ENCODE measurements at places on chromosomes 3 and 15. TPM values are rescaled to one million over a fixed set of nuclear protein-coding genes. Genes with fewer than 3 reads are reported as not detected.

FOXB1 gene
- not detected for total RNA-seq

BFSP2 gene
- not detected for total RNA-seq

EXD1 gene
- not detected for total RNA-seq

DUOX2 gene
- 0.39 TPM for total RNA-seq

PSTPIP1 gene
- 7.1 TPM for total RNA-seq

IQCB1 gene
- total RNA-seq, result 15.4 TPM

RASGRF1 gene
- total RNA-seq, result 0.24 TPM

SI gene
- total RNA-seq, result not detected

ADAMTSL3 gene
- not detected for total RNA-seq

SCN11A gene
- not detected for total RNA-seq

FETUB gene
- total RNA-seq, result 0.07 TPM

FAM227B gene
- 2.5 TPM for total RNA-seq

CAMK2N2 gene
- total RNA-seq, result 0.42 TPM

GOLGA6A gene
- total RNA-seq, result not detected

DNA sequence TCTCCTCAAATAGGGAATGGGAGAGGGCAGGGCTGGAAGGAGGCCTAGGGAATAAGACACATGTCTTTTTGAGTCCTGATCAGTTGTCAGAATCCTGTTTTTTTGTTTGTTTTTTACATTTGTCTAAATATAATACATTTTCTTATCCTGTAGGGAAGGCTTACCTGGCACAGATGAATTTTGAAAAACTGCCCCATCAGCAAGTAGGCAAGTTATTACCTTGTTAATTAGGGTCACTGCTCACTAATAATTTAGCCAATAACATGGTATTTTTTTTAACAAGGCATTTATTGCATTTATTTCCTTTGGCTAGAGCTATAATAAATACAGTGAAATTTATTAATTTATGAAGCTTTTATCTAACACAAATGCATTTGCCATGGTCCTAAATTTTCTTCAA is 423.2 kb upstream of the ONECUT1 start:
- DNase-seq, result no peak

GRCh38 chr3:27138005-27138404 is 231.2 kb downstream of the NEK10 start:
- DNase-seq, result no peak

DNA sequence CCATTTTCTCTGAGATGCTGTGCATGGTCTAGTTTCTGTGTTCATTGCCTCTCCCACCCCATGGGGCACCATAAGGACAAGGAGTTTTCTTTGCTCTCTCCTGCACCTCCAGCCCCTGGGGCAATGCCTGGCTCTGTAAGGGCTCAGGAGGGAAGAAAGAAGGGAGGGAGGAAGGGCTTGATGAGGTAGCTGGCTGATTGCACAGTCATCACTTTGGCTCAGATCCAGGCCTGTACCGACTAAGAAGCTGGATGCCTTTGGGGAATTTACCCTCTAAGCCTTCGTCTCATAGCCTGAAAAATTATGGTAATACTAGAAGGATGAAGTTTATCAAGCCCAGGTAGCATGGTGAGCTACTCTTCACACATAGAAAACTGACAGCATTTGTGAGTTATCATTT is 382.9 kb downstream of the GABRG3 start:
- peak; percentile 17 for DNase-seq

GRCh38 chr3:60998858-60999257 is 252.4 kb downstream of the FHIT start:
- DNase-seq, result no peak

GRCh38 chr15:92934716-92935115 is 34.6 kb downstream of the CHD2 start:
- DNase-seq, result no peak

DNA sequence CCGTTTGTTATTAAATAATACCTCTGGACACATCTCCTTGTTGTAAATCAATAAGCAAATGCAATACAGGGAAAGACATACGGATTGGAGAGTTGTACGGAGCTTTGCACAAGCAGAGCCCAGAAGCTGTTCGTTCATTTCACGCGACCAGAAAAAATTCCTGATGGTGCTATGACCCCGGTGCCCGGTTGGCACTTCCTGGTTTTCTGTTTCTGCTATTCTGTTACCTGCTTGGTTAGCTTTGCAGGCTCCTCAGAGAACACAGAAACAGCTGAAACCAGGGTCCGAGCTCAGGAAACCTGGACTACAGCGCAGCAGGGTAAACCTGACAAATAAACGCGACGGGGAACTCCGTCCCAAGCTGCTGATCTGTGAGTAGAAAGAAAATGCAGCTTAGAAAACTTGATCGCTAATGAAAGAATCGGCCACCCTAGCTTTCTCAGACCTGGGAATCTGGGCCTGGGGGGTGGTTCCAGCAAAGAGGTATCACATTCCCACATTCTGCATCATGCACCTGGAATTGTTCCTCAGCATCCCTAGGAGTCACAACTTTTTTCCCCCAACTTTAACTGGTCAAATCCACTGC is 845 bp downstream of the CNTN3 start:
- no peak for DNase-seq

GRCh38 chr3:127849368-127849767 is 27.1 kb upstream of the MGLL start:
- no peak for DNase-seq

DNA sequence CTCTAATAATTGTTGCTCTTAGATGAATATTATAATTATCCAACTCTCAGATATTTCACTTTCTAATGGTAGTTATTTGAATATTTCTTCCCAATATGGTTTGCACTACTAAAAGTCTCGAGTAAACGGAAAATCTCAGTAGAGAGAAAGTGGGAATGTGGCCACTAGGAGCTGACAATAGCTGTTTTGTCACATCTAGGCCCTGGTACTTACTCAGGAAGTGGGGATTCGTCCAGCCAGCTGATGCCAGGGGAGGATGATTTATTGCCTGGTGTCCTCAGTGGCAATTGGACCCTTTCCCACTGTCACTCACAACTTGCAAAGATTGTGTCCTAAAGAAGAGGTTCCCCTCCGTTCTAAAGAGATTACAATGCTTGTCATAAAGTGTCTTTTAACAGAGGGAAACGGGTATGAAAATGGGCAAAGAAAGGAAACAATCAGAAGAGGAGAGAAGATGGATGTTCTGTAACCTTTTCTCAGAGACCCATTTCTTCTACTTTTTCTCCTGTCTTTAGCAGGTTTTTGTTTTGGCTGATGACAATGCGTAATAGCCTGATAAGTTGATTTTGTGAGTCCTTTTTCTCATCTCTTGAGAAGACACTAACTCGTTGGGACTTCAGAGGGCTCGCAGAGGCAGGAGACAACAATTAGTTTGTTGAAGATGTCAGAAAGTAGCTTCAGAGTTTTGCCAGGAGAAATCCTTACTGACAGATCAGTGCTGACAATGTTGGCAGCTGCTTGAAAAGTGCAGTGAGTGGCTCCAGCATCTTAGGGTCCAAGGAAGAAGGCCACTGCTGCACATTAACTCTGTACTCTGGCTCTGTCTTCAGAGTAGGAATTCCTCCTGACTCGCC is 320.6 kb downstream of the MECOM start:
- DNase-seq, result no peak

DNA sequence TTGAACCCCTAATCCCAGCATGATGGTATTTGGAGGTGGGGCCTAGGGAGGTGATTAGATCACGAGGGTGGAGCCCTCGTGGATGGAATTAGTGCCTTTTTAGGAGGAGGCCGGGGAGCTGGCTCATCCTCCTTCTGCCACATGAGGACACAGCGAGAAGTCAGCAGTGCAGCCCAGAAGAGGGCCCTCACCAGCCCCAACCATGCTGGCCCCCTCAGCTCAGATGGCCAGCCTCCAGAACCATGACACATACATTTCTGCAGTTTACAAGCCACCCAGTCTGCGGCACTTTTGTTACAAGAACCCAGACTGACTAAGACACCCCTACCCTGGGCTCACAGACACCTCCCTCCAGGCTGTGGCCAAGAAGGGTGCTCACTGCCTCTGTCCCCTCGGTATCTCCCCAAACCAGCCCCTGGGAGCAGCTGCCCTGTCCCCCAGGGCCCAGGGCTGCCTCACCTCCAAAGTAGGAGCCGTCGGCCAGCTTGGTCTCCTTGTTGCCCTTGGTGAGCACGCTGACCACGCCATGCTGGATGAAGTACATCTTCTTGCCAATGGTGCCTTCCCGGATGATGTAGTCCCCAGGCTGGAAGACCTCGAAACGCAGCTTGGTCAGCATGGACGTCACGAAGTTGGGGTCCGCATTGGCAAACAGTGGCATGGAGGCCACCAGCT is 44.1 kb downstream of the HCN4 start:
- no peak for DNase-seq

- DNase-seq, result no peak
Measured at GRCh38 chr3:57778494-57778893, 22.4 kb downstream of the SLMAP start.

- no peak for DNase-seq
Measured at GRCh38 chr3:194206320-194206719, 70.4 kb downstream of the HES1 start.

- DNase-seq, result peak; percentile 94
Measured at GRCh38 chr15:72222393-72222792, 8.6 kb downstream of the PKM start.

GRCh38 chr15:52503788-52504496 is 24.7 kb downstream of the MYO5A start:
- DNase-seq, result peak; percentile 40

- DNase-seq, result no peak
Measured at GRCh38 chr15:82532991-82533481, 7.2 kb downstream of the RPS17 start.

DNA sequence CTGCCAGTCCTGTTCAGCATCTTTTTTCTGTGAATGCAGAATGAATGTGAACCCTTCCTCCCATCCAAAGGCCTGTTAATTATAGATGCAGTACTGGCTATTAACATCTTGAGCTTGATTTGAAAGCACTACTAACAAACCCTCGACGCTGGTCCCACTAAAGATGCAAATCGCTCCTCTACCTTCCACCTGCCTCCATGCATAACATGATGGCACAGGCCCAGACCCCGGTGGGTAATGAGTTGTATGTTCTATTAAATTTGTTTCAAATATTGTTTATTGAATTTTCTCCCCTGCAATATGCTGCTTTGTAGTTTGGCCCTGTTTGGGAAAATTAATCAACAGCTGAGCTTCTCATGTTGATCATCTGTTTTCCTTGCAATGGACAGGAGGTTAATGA is 69.3 kb downstream of the RAB11A start:
- DNase-seq, result no peak

DNA sequence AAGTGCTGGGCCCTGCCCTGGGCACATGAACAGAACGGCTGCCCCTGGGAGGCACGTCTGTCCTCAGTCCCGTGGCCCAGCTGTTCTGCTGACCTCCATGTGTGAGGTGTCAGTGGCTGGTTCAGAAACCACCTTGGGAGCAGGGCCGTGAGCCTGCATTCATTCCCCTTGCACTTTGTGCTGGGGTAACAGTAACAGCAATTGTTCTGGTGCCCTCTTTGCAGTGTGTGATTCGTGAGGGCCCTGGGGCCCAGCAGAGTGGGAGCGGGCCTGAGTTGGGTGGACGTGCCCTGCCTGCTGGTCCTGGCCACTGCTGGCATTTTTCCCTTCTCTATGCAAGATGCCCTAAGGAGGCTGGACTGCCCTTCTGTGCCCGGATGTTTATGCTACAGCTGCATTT is 50.4 kb upstream of the MYZAP start:
- DNase-seq, result no peak

- no peak for DNase-seq
Measured at GRCh38 chr15:71091601-71092000, 23.7 kb upstream of the THSD4 start.

DNA sequence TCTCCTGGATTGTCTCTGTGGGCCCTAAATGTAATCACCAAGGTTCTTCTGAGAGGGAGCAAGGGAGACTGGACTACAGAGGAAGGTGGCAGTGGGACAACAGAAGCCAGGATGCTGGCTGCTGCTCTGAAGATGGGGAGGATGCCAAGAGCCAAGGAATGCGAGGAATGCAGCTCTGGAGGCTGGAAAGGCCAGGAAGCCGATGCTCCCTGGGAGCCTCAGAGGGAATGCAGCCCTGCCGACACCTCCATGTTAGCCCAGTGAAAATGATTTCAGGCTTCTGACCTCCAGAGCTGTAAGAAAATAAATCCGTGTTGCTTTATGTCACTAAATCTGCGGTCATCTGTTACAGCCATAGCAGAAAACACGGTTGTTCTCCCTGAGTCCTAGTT is 44.1 kb downstream of the UMPS start:
- no peak for DNase-seq

DNA sequence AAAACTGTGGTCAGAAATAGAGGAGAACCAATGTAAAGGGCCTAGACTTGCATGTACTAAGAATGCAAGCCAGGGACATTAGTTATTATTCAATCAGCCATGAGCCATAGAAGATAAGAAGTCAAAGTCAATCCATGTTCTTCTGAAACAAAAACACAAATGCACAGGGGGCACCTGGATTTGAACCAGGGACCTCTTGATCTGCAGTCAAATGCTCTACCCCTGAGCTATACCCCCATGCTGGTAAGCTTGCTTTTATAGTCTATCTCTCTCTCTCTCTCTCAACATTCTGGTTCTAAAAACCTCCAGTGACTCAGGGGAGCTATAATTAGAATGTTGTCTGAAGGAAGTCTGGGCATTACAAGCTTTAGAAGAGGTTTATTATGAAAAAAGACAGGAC is 85.6 kb upstream of the ACP3 start:
- DNase-seq, result peak; percentile 71

DNA sequence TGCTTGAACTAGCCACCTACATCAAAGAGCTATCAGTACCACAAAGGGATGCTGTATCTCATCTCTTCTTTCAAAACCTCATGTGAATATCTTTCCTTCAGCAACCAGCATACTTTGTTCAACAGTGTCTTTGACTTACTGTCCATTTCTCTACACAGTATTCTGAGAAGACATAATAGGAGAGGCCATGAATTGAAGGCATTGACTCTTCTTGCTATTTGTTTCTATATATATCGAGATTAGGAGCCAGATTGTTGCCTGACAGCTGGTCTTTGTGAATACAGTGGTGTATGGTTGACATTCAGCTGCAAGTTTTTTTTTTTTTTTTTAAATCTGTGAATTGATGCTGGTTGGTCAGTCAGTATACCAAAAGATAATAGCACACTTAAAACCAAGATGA is 12.1 kb upstream of the CSRNP1 start:
- DNase-seq, result no peak

- DNase-seq, result no peak
Measured at GRCh38 chr3:119362010-119362409, 67.8 kb downstream of the ARHGAP31 start.

DNA sequence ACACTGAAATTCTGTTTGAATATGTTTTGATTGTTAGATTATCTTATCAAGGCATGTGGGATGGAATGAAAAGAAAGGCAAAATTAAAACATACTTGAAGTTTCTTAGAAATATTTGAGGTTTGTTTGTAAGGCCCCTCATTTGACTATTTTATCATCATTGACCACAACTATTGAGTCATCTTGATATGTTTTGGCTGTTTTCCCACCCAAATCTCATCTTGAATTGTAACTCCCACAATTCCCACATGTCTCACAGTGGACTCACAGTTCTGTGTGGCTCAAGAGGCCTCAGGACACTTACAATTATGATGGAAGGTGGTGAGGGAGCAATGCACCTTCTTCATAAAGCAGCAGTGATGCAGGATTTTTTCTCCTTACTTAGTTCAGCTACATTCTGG is 917.1 kb downstream of the PLOD2 start:
- DNase-seq, result peak; percentile 77

- DNase-seq, result no peak
Measured at GRCh38 chr3:104943974-104944373, 422.7 kb upstream of the ALCAM start.
